ENCODE measurements at places on chromosomes 12 and 14.
A peak's percentile ranks its signal among the peaks of the same experiment; 100 is the strongest.

DNA sequence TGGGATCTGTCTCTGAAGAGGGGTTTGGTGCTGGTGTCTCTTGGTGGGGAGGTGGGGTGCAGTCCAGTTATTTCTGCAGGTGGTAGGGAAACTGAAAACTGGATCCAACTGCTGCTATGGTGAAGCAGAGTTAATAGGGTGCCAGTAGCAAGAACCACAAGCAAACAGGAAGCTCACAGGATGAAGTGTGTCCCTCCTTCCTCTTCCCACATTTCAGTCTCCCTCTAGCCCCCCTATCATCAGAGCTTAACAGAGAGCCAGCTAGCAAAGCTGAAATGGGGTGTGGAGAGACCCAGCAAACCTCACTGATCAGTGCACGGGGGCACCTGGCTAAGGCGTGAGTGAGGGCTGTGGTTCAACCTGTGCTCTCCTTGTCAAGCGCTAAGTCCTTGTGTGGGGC, 69.1 kb upstream of the C12orf71 start:
- no peak for DNase-seq

GRCh38 chr12:131943876-131944275, 5.9 kb upstream of the EP400 start:
- DNase-seq, result no peak

DNA sequence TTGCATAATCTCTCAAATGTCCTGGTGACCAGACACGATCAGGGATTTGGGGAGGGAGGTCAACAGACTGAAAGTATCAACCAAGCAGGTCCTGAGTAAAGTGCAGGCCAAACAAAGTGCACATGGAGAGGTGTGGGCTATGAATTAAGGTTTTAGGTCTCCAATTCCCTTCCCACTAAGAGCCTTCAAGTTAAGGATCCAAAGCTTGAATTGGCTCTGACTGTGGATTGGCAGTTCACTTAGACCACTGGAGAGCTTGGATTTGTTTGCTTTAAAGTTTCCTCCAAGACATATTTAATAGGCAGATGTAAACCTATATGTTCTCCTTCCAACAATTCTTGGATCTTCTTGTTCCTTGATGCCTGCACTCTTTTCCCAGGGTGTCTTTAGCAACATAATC, 129.6 kb upstream of the IGF1 start:
- DNase-seq, result no peak

DNA sequence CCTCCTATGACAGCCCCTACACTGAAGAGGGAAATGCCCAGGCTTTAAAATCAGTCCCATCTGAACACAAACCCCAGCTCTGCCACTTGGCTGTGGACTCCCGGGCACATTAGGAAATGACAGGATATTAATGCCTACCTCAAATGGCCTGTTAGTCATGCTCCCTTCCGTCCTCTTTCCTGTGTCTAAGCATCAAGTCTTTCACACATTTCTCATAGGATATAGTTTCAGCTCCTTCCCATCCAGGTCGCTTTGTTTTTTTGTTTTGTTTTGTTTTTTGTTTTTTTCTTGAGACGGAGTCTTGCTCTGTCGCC, 16.1 kb downstream of the PLEK2 start:
- DNase-seq, result no peak

DNA sequence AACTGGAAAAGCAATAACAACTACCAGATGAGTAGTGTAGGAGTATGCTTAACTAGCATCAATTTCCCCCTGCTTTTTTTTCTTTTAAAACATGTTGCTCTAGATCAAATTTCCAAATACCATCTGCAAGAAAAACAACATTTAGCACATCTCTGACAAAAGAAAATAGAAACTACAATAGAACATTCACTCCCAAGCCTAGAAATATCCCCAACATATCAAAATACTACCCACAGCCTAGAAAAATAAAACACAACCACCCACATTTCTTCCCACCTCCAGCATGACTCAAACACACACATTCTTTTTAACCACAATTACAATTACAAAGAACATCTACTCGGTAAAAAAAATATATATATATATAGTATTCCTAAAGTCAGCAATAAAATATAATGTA, 120.0 kb downstream of the PPFIA2 start:
- no peak for DNase-seq

DNA sequence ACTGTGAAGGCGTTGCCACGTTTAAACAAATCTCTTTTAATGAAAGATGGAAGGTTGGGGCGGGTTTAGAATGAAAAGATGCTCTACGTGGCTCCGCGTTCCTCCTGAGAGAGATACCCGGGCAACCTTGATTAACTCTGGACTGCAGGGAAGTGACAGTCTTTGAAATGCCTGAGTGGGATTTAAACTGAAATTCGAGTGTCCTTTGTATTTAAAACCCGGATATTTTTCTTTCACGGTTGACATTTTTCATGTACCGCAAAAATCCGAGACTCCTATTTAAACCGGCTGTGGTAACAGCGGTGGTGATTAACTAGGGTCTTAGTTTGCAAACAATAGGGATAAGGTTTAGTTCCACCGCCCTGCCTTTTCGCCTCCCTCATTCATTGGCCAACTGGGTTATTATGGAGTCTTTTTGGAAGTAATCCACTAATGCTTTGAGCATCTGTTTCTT, 707 bp downstream of the G2E3 start:
- peak; percentile 85 for DNase-seq
